Stimulated activated CD8-positive, alpha-beta memory T cell treated with anti-CD3 and anti-CD28 coated beads, Interleukin-15, amount 100 ng/mL, for 24 hours (primary cell): ENCODE measurements at places on chromosomes 12 and 14.

DNA sequence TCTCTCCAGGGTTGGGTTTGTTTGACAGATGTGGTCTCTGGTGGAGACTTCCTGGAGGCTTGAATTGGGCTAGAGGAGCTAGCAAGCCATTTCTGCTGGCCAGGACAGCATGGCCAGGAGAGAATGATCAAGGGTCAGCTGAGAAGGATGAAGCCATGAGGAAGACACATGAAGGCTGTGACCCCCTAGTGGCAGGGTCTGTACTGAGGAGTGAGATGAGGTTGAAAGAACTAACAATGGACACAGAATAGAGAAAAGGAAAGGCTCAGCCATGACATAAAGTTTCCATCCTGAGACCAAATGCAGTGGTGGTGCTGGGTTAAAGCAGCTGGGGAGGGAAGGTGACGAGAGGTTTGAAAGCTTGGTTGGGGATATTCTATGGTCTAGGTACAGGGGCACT is 89.9 kb downstream of the NT5DC3 start:
- DNase-seq = no peak

GRCh38 chr12:93668919-93669418 is 8.2 kb upstream of the CRADD start:
- DNase-seq = no peak

DNA sequence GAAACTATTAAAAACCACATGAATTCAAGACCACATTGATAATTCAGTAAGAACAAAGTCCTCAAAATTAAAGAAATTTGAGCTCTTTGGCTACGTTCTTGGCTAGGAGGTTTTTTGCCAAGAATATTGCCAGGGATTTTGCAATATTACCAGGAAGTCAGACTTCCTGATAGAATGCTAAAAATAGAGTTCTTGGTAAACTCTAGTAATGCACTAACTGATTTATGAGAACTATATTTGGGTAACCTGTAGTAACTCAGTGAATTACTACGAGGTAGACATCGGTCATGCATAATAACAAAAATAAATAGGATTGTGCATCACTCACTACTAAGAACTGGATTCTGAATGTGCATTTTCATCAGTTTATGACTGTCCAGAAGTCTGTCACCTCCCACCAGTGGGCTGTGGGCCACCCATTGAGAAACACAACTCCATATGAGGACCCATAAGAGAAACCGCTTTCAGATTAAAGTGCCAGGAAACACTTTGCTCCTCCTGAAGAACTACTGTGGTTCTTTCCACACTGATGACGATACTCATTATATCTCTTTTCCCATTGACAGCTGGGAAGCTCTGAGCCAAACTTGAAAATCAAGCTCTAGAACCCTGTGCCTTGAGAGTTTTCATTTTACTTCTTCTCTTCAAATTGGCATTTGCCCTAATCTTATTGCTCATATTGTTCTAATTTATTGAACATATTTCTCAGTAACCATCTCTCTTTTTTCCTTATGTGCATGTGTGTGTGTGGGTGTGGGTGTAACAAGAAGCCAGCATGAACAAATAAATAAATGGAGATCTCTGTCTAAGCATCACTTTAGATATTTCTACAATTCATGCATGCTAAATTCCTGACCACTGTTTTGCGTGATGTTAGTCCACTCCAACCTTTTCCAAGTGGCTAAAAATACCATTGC is 116.6 kb downstream of the BCL11B start:
- DNase-seq = no peak

DNA sequence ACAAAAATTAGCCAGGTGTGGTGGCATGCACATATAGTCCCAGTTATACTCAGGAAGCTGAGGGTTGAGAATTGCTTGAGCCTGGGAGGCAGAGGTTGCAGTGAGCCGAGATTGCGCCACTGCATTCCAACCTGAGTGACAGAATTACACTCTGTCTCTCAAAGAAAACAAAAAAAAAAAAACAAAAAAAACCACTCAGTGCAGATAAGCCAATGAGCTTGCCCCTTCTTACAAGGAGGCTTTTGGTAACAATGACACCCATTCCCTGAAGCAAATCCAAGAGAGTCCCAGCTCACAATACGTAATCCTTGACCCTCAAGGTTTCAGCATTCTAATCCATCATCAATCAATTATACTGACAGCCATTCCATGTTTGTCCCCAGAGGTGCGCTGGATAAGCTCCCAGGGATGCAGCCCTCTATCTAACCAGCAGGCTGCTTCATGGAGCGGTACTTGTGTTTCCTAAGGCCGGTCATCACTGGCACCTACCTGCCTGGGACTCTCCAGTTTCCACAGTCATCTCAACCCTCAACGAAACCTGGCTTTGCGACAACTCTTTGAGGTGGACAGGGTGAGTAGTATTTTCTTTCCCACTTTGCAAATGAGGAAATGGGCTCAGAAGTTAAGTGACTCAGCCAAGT is 12.4 kb downstream of the GCN1 start:
- no peak for DNase-seq

DNA sequence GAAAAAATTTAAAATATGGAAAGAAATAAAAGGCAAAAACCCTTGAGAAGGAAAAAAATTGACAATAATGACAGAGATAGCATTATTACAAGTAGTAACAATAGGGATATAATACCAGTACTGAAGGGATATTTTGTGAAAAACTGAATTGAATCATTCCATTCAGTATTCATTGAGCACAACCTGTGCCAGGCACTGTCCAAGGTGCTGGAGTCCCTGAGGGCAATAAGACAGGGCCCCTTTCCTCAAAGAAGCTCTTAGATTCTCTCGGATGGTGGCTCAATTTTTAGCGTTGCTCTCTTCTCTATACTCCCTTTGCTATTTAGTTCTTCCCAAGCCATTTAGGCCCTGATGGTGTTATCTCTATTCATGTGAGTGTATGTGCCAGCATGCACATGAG is 34.3 kb upstream of the GAS2L3 start:
- no peak for DNase-seq

DNA sequence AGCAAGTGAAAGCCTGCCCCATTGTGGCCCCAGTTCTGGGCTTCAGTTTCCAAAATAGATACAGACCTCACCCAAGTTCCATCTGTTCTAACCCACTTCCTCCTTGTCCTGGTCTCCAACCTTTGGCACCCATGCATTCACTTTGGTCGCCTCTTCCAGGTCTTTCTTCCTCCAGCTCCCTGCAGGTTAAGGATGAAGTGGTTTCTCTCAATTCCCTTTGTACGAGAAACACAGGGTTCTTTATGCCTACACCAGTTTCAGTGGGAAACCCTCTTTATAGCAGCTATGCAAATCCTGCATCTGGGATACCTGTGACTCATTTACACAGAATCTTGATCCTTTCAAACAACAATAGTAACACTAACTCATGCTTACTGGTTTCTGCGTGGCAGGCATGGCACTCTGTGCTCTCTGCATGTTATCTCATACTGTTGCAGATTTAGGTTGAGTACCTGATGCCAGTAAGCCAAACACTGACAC is 110.6 kb upstream of the AMIGO2 start:
- no peak for DNase-seq

DNA sequence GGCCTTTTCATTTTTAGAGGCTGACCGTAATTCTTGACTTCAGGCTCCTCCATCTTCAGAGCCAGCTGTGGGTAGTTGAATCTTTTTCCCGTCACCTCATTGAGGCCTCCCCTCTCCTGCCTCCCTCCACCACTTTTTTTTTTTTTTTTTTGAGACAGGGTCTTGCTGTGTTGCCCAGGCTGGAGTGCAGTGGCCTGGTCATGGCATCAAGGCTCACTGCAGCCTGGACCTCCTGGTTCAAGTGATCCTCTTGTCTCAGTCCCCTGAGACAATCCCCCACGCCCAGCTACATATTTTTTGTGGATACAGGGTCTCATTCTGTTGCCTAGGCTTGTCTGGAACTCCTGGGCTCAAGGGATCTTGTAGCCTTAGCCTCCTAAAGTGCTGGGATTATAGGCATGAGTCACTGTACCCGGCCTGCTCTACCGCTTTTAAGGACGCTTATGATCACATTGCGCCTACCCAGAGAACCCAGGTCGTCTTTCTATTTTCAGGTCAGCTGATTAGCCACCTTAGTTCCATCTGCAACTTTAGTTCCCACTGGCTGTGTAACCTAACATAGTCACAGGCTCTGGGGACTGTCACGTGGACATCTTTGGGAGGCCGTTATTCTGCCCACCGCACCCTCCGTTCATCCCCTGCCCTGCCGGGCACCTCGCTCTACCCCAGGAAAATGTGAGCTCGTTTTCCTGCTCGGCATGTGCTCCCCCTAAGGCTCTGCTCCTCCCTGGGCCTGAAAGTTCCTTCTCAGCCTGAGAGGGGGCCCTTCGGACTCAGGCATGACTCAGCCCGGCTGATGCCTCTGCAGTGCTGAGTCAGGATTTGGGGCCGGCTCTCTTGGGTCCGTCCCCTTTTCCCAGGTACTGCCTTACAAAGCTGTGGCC is 13.4 kb downstream of the TNFAIP2 start:
- DNase-seq = no peak

GRCh38 chr12:93857279-93857938 is 180.2 kb downstream of the CRADD start:
- no peak for DNase-seq

DNA sequence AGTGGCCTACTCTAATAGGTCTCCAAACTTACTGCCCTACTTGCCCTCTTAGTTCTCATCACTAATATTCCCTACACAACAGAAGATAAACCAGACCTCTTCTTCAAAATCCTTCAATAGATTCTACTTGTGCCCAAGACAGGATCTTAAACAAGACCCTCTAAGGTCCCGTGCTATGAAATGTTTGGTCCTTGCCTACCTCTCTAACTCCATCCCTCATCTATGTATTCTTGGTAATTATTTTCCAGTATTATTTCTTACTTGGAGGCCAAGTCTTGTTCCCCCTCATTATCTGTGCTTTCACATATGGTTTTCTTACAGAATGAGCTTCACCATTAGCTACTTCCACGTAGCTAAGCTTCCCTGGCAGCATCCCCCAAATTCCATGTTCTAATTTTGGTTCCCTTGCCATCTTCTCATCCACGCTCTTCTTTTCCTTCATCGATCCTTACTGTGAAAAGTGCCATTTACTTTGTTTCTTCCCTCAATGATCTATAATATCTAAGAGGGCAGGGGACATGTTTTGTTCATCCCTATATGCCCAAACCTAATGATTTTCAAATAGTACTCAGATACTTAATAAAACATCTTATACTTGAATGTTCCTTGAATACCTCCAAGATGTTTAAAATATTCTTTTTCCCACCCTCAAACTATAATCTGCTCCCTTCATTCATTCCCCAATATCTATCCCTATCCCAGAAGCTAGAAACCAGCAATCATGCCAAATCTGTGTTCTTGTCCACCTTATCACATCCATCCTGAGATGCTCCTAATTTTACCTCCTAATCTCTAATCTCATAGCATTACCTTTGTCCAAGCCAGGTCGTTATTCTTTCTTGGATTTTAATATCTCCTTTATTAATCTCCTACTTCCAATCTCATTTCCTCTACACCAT is 10.1 kb downstream of the HNRNPC start:
- no peak for DNase-seq

DNA sequence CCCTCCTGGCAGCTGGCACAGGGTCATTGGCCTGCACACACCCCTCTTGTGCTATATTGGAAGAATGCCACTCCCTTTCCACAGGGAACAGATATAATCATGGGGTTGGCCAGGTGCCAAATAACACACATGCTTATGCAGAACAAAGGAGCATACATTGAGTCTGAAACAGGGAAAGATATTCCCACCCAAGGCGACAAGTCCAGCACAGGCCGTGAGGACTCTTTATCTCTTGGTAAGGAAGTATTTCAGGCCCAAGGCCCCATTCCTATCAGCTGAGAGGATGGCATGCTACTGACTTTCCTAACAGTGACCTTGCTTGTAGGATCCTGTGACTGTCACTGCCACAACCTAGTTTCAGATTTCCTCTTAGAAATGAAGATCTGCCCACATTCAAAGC is 59.0 kb upstream of the STXBP6 start:
- DNase-seq = no peak

GRCh38 chr12:47184229-47184628 is 104.5 kb upstream of the AMIGO2 start:
- no peak for DNase-seq
